Heart right ventricle (tissue), 16 donors: ENCODE measurements at places on chromosomes 12 and 14. TPM values are rescaled to one million over a fixed set of nuclear protein-coding genes. Genes with fewer than 3 reads are reported as not detected.

LRRC10 gene
- total RNA-seq: 62.2 TPM

GNPNAT1 gene
- total RNA-seq: 5.2 TPM

AP1G2 gene
- total RNA-seq: 6.6 TPM

TAS2R31 gene
- total RNA-seq: 1.6 TPM

ACSM4 gene
- total RNA-seq: not detected

STAT6 gene
- 23.3 TPM for total RNA-seq

PCED1B gene
- total RNA-seq: 0.85 TPM

ACVRL1 gene
- 68.0 TPM for total RNA-seq

NRL gene
- 2.1 TPM for total RNA-seq

LUM gene
- total RNA-seq: 173 TPM

NEDD8 gene
- total RNA-seq: 199 TPM

DNA sequence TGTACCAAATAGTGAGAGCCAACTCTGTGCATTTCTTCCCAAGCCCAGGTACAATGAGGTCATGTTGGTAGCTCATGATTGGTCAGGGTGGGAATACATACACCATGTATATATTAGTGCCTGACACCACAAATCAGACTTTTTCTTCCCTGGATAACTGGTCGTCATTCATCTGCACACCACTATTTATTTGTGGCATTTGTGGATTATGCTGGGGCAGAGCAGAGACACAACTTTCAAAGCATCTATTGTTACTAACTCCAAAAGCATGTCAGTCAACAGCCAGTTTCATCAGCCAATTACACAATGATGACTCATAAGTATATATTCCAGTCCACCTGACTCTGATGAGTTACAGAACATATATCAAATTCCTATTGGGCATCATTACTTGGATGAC is 181.7 kb downstream of the ADAMTS20 start:
- DNase-seq: no peak

GRCh38 chr12:1776170-1776921 is 44.0 kb upstream of the LRTM2 start:
- no peak for DNase-seq

GRCh38 chr14:63179383-63179782 is 24.9 kb upstream of the RHOJ start:
- DNase-seq: no peak

- no peak for DNase-seq
Measured at GRCh38 chr14:65805113-65805473, 392.6 kb downstream of the FUT8 start.

GRCh38 chr12:53999559-54000115 is 324 bp upstream of the HOXC9 start:
- DNase-seq: no peak

DNA sequence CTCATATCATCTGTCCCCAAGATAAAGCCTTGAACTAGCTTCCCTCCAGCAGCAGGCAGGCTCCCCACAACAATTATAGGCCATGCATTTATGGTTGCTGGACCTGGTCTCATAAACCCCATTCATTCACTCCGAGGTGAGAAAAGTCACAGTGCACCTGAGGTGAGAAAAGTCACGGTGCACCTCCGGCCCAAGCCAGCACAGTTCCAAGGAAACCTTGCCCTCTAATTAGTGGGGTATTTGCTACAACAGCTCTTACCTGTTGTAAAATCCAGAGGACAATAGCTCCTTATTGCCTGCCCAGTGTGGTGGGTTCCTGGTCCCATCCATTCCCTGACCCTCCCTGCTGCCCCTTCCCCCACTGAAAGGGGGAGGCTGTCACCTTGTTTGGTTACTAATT is 65.6 kb downstream of the FBXL14 start:
- DNase-seq: no peak

DNA sequence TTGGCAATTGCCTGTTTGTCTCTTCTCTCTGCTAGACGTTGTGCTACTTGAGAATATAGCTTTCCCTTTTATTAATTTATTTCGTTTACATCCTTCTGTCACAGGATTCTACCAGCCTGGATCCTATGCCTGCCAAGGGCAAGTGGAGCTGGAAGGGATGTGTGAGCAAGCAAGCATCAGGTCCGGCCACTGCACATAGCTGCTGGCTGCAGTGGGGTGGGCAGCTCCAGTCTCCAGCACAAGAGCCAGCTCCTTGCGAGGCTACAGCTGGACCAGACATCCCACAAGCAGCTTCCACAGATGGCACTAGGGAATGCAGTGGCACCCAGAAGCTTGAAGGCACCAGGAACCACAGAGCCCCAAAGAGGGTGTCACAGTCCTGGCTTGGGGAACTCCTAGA is 225.0 kb downstream of the KCNC2 start:
- no peak for DNase-seq

- DNase-seq: no peak
Measured at GRCh38 chr14:67643713-67644112, 24.0 kb downstream of the ARG2 start.

DNA sequence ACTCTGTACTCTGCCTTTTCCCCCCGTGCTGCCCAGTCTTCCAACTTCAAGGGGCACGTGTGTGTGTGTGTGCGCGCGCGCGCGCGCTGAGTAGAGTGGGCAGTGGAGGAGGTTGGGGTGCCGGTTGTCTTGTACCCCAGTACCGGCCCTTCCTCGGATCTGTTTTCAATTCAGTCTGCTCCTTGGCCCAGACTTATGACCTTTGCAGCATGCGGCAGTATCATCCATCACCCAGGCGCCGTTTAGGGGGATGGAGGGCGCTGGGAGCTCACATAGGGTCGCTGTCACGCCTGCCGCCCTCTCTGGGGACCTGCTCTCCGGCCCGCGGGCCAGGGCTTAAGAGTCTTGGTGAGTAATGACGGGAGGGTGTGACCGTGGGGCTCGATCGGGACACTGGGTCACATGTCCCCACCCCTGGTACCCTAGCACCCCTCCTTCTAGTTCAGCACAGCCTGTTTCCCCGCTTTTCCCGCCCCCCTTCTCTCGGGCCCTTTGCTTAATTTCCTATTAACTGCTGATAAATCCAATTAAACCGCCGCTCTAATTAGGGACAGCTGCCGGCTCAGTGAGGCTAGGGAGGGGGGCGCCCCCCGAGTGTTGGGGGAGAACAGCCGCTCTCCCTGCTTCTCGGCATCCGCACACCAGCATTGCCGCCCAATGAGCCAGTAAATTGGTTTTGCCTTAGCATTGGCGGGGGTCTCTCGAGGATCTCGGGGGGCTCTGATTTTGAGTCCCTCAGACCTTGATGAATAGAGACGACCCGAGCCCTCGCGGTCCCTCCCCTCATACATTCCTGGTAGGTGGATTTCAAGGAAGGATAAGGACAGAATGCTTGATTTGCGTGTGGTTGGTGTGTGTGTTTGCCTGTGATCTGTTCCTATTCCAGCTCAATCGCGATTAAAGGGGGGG is 9.3 kb downstream of the STAC3 start:
- DNase-seq: no peak

GRCh38 chr14:63474111-63474510 is 69.1 kb downstream of the PPP2R5E start:
- DNase-seq: no peak

- no peak for DNase-seq
Measured at GRCh38 chr12:21879312-21879711, 61.9 kb downstream of the ABCC9 start.

- DNase-seq: peak; percentile 51
Measured at GRCh38 chr12:45234139-45234865, 18.4 kb downstream of the ANO6 start.

GRCh38 chr12:120013659-120014380 is 24.8 kb downstream of the BICDL1 start:
- DNase-seq: no peak

DNA sequence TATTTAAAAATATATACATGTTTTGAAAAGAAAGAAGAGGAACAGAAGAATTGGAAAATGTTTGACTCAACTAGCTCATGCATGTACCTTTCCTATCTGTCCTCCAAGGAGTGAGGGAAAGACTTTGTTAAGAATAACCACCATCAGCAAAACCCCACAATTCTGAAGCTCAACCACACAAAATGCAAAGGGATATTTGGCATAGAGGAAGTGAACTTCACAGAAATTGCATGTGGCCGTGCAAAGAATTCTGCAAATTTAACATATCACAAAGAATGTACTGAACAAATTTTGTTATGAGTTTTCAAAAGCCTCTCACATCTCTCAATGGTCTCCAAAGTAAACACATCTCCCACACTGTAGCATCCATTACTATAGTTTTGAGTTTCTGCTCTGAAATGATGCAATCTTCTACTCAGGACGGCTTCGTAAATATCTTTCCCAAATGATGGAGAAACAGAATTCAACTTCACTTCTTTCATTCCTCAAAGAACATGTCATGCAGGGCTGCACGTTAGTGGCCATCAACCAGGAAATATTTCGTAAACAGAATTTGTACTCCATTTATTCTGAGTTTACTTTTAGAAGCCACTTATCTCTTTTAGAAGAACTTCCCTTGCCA is 17.6 kb downstream of the DUSP6 start:
- DNase-seq: no peak

DNA sequence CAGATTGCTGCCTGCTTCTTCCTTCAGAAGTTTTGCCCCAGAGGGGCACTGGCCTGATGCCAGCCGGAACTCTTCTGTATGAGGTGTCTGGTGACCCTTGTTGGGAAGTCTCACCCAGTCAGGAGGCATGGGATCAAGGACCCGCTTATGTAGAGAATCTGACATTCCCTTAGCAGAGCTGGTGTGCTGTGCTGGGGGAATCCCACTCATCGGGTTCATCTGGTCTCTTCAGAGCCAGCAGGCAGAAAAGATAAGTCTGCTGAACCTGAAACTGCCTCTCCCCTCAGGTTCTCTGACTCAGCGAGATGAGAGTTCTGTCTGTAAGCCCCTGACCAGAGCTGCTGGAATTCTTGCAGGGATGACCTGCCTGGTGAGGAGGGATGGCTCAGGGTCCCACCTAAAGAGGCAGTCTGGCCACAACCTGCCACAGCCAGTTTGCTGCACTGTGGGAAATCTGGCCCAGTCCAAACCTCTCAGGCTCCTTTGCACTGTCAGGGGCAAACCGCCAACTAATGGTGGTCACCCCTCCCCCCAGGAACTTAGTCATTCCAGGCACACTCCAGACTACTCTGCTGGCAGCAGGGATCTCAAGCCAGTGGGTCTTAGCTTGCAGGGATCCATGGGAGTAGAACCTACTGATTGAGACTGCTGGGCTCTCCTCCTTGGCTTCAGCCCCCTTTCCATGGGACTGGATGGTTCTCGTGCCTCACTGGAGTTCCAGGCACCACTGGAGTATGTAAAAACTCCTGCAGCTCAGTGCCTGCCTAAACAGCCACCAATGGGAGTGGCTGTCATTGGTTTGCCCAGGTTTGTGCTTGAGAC is 4.1 kb downstream of the CLEC2D start:
- peak; percentile 70 for DNase-seq

DNA sequence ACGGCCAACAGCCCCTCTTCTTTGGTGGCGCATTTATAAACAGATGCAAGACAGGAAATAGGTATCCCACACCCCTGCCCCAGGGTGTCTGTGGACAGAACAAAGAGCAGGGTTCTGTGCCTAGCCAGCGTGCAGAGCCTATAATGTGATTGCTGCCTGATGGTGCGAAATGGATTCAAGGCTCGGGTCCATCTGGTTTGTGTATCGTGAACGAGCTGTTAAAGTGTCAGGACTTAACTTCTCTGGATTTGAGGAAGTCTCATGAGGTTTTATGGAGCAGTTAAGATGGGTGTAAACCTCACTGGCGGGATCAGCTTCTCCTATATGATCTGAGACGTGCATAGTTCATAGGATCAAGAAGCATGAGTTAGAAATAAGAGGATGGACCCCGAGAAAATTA is 388.7 kb upstream of the TBX3 start:
- no peak for DNase-seq

DNA sequence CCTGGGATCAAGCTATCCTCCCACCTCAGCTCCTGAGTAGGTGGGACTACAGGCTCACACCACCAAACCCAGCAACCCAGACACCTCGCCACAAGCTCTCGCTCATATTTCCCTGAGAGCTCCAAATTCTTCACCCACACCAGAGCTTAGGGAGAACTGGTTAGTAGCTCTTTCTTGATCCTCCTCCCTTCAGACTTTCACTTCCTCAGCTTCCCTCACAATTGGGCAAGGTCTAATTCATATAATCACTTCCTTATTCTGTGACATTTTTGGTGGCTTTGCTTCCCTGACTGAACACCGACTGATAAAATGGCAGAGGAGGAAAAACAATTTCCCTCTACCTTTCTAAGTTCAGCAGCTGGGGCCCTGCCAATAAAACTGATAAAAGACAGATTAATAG is 88.5 kb downstream of the GXYLT1 start:
- DNase-seq: no peak

DNA sequence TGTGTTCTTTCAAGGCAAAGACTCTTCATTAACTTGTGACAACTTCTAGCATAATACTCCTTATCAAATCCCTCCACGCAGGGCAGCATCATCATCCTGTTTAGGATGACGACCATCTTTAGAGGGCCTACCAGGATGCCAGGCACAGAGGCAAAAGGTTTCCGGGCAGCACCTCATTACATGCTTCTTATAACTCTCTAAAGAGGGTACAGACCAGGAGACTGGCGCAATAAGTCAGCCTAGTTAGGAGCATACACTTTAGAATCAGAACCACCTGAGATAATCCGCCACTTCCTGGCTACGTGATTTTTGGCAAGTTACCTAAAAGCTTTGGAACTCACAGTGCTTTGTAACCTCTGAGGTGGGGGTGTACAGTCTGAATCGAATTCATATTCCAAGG is 136.0 kb upstream of the NOS1 start:
- no peak for DNase-seq

- no peak for DNase-seq
Measured at GRCh38 chr12:66359300-66359699, 57.0 kb downstream of the HELB start.

DNA sequence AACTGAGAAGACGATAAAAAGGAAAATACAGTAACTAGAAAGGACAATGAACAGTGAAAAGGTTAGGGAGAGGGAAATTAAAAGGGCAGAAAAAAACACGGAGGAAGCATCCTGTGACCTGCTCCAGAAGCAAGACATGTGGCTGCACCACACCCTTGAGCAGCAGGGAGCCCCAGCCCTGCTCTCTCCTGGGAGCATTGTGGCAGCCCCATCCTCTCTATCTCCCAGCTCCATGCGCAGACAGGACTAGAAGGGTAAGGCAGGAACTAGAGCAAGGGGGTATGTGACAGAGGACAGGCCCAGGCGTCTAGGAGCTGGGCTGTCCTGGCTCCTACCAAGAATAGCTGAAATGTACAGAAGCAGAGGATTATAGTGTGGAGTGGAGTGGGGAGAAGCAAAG is 38.6 kb upstream of the SMUG1 start:
- DNase-seq: no peak

- no peak for DNase-seq
Measured at GRCh38 chr12:46814143-46814542, 11.7 kb downstream of the SLC38A4 start.

- no peak for DNase-seq
Measured at GRCh38 chr14:36495666-36496065, 24.4 kb downstream of the NKX2-1 start.
